ENCODE measurements at places on chromosomes 6 and 20.

DNA sequence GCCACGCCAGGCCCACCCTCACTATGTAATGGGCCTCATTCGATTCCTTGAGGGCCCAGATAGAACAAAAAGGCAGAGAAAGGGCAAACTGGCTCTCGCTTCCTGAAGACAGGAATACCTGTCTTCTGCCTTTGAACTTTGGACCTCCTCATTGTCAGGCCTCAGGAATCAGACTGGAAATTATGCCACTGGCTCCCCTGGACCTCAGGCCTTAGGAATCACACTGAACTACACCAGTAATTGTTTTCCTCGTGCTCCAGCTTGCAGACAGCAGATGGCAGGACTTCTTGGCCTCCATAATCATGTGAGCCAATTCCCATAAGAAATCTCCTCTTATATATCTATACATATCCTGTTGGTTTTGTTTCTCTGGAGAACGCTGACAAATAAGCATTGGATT is 258.6 kb upstream of the KCNG1 start:
- no peak for DNase-seq

GRCh38 chr6:53536561-53536960 is 8.3 kb downstream of the GCLC start:
- DNase-seq = no peak

DNA sequence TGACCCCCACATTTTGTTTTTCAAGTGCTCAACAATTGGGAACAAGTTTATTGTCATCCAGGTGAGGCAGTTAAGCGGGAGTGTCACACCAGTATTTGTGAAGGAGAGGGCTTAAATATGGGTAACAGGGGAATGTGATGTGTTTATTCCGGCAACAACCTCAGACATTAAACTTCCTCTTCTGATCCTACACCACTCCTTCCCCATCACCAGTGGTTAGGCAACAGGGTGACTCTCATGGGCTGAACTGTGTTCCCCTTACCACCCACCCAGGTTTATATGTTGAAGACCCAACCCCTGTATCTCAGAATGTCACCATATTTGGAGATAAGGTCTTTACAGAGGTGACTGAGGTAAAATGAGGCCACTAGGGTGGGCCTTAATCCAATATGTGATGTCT is 52.1 kb upstream of the RNF182 start:
- no peak for DNase-seq

DNA sequence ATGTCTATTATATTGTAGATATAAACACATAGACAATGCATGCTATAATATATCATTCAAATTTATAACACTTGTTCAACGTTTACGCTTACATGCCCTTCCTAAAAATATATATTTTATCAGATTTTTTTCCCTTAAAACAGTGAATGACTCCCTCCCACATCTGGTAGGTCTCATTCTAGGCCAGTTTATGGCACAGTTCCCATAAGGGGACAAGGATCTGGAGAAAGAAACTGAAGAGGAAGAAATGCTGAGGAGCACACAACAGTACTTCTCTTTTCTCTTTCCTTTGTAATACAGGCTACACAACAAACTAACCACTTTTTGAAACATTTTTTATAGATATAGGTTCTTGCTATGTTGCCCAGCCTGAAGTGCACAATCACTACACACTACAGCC is 48.6 kb upstream of the RCAN2 start:
- no peak for DNase-seq

- DNase-seq = no peak
These were observed 136.5 kb downstream of the TMEM242 start for GRCh38 chr6:157186785-157187181.

DNA sequence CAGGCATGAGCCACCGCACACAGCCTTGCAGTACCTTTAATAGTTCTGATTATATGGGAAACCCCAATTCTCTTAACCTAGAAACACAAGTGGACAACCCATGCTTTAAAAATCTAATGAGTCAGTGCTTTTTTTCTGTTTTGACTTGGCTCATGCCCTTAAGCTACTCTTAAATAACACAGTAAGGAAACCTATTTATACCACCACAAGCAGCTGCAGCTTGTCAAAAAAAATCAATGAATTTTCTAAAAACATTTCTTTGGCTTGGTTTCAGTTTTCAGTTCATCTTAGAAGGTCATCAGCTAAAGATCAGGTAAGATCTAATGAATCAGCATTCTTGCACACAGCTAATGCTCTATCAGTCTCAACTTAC is 124.1 kb upstream of the DST start:
- no peak for DNase-seq

DNA sequence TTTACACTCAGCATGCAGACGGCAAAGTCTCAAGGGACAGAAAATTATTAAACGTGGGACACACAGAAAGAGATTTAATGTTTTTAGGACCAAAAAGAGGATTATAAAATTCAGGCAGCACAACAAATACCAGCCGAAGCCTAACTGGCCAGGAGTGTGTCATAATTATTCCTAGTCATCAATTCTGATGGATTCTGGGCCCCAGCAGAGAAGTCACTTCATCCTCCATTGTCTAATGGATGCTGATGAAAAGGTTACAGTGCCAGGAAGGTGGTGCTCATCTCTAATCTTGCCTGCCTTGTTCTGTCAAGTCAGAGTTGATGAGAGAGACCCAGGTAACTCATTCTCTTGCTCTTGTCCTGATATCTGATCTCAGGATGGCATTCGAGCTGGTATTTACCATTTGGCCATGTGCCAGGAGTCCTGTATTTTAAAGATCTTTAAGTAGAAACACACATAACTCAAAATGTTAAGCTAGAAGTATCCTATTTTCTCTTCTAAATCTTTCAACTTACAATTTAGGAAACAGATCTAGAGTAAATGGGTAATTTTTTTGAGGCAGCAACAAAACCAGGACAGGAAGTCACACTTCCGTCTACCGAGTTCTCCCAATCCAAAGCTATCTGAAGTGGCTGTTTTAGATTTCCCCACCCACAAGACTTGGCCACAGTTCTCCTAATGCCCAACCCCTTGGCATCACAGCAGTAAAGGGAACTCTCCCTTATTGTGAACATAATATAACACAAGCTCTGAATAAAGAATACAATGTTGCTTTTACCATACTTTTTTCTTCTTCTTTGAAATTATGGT is 50.0 kb downstream of the ADAT2 start:
- peak; percentile 65 for DNase-seq

DNA sequence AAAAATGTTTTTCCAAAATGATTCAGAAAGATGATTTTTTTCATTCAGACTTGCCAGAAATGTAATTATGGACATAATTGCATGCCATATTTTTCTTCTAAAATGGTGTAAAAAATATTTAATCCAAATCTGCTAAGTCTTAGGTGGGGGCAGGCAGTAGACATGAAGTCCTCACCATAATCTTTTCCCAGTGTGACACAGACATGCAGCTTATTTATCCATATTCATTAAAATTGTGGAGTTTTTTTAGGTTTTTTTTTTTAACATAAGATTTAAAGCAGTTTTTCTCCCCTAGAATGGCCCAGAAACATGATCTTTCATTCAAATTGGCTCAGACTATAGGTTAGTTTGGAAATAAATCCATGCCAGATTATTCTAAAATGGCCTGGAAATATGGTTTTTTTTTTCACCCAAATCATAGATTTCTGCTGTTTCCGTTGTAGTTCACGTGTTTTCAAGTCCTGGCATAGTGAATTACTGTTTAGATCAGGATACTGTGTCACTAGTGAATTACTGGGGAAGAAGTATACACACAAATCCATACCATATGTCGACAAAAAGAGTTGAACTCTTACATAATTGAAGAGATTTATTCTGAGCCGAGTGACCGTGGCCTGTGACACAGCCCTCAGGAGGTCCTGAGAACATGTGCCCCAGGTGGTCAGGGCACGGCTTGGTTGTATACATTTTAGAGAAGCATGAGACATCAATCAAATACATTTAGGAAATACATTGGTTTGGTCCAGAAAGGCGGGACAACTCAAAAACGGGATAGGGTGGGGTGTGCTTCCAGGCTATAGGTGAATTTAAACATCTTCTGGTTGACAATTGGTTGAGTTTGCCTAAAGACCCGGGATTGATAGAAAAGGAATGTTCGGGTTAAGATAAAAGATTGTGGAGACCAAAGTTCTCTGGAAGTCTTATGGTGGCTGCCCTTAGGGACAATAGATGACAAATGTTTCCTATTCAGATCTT is 33.9 kb downstream of the ZNF133 start:
- DNase-seq = no peak

All from CD4-positive, alpha-beta T cell (primary cell).